ENCODE measurements at places on chromosomes 1 and 21.

DNA sequence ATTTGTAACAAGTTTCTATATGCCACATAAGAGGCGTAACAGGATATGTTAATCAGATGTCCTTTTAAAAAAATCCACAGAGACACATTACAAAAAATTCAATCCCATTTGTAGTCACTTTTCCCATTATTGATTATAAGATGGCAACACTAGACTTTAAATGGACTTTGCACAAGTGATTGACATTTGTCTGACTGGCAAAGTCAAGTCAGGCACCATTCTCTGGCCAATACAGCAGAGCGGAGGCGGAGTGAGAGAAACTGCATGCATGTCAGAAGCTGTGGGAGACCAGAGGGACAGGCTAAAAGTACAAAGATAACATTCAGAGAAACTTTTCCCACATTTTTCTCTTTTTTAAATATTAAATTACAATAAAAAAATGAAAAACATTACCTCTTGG lies 28.1 kb upstream of the RGS5 start:
- DNase-seq, result no peak

DNA sequence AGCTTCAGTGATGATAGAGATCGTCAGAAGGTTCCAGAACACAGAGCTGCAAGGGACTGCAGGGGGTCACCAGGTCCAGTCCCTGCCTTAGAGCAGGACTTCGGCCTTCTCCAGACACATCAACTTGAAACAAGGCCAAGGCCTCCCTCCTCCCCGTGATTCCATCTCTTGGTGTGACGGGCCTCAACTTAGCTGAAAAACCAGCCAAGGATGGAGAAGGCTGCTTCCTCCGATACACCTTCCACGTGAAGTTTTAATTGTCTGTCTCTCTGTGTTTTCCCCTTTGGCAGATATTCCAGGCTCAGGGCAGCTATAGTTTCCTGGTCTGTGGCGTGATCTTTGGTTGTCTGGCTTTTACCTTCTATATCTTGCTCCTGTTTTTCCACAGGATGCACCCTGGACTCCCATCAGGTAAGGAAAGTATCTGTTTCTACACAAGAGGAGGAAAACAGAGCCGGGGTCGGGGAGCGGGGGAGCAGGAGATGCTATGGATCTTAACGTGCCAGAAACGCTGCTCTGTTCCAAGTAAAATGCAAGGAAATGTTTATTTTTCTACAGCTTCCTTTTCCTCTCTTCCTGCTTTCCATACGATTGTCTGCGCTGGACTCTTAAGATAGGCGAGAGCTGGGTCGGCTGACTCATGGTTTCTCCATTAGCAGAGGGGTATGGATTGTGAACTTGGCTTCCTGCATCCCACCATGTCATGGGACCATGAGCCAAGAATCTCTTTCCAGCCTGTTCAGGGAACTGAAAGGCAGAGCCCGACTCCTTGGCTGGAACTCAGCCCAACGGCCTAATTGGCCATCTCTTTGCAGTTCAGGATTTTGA lies 32.8 kb downstream of the ELK4 start:
- DNase-seq, result peak; percentile 84

DNA sequence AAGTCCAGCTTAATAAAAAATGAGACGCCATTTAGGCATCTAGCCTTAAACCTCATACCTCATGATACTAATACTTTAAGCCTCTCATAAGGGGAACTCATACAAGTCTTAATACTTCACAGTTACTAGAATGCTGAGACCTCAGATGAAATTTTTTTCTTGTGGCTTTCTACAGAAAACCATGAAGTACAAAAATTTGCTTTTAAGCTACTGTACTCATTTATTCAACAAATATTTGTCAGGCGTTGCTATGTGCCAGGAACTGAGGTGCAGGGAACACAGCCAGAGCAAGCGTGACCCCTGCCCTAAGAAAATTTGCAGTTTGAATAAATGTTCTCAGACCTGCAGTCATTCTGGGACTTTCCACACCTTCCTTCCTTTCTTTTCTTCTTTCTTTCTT lies 150.6 kb downstream of the MRPL39 start:
- DNase-seq, result no peak

DNA sequence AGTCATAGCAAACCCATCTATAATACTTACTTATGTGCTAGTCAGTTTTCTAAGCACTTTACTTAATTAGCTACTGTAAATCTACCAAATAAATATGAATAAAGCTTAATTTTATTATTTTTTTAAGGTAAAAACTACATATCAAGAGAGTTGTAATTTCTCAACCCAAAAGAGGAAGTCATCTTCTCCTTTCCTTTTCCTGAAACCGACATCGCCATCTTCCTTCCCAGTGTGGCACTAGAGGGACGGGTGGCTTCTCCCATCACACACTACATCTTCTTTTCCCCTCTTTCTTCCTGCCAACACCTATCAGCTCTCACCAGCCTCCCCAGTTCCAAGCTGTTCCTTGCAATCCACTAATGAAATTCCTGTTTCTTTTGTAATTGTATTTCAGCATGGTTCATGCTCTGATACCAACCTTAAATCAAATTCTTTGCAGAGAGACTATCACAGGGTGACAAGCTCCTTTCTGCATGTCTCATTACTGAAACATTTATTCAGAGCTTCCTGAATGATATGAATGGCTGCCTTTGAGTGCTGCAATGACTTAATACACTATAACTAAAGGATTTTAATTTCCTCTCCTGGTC lies 251.6 kb upstream of the FAM78B start:
- no peak for DNase-seq

GRCh38 chr1:171780583-171781175 lies 781 bp upstream of the METTL13 start:
- DNase-seq, result no peak

DNA sequence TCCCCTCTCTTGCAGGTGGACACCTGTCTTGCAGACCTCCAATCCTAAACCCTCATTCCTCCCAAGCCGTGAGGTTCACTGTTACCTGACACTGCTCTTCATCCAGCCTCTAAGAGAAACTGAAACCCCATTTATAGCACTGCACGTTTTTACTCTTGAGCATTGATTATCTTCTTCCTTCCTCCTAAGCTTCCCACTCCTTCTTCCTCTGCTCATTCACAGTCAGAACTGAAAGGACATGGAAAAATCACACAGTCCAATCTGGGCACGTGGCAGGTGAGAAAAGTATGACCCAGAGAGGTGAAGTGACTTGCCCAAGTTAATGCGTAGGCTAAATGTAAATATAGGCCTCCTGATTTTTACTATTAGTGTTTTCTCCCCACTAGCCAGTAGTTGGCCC lies 43.4 kb upstream of the SLC2A1 start:
- no peak for DNase-seq

GRCh38 chr1:95407886-95408291 lies 173.9 kb downstream of the RWDD3 start:
- DNase-seq, result no peak

DNA sequence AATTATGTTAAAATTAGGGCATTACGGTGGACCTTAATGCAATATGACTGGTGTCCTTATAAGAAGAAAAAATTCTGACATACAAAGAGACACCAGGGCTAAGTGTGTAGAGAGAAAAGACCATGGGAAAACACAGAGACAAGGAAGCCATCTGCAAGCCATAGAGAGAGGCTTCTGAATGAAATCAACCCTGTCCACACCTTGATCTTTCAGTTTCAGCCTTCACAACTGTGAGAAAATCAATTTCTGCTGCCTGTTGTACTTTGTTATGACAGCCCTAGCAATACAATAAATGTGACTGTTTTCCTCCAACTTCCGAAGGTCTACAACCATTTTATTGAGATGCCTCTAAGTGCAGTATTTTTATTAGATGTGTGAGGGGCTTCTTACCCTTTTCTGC lies 1407.2 kb downstream of the MRPL39 start:
- DNase-seq, result no peak

DNA sequence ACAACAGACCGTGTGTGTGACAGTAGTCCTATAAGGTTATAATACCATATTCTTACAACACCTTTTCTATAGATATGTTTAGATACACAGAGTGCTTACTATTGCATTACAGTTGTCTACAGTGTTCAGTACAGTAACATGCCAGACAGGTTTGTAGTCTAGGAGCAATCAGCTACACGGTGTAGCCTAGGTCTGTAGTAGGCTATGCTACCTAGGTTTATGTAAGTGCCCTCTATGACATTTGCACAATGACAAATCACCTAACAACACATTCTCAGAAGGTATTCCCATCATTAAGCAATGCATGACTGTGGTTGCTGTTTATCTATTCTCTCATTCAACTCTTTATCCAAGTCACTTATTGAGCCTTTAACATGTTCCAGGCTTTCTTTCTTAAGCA lies 1.8 kb upstream of the WLS start:
- DNase-seq, result no peak

- no peak for DNase-seq
Observed at GRCh38 chr1:52667290-52667689, 30.9 kb downstream of the COA7 start.
